Stimulated activated CD4-positive, alpha-beta T cell treated with anti-CD3 and anti-CD28 coated beads, Interleukin-4, amount 100 ng/mL, for 48 hours (primary cell): ENCODE measurements at places on chromosomes 13 and 19.

- DNase-seq, result no peak
Observed at GRCh38 chr13:23794267-23795161, 94.7 kb downstream of the MIPEP start.

DNA sequence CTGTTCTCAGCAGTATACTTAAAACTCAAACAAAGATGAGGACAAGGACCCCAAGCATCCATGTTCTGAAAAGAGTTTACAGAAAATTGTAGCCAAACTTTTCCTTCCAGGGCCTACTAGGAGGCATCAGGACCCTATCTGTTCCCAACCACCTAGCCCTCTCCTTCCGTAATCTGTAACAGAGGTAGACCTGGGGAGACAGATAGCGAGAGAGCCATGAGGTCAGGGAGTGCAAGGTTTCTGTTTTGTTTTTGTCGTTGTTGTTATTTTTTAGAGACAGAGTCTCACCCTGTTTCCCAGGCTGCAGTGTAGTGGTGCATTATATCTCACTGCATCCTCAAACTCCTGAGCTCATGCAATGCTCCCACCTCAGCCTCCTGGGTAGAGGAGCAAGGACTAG lies 83.9 kb upstream of the POSTN start:
- no peak for DNase-seq

DNA sequence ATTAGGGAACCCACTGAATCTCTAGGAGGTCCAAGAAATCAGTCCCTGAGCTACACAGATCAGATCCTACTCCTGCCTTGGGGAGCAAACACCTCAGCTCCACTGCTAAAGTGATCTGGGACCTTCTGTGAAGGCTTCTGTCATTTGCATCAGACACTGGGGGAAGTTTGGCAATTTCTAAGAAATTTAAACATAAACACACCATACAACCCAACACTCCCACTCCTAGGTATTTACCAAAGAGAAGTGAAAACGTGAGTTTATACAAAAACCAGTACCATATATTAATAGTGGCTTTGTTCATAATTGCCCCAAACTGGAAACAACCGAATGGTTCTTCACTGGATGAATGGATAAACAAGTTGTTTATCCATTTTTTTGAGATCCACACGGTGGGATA lies 7.3 kb upstream of the TYROBP start:
- no peak for DNase-seq

- no peak for DNase-seq
Observed at GRCh38 chr13:33184112-33184490, 101.5 kb downstream of the STARD13 start.

- DNase-seq, result peak; percentile 66
Observed at GRCh38 chr19:6773323-6773931, 919 bp downstream of the VAV1 start.

- DNase-seq, result no peak
Observed at GRCh38 chr13:83352391-83352790, 529.9 kb downstream of the SLITRK1 start.

- no peak for DNase-seq
Observed at GRCh38 chr13:86946734-86947133, 724.4 kb upstream of the SLITRK5 start.

GRCh38 chr19:31274251-31275067 lies 74.8 kb downstream of the TSHZ3 start:
- no peak for DNase-seq

GRCh38 chr13:39134574-39134973 lies 96.3 kb downstream of the NHLRC3 start:
- DNase-seq, result no peak

DNA sequence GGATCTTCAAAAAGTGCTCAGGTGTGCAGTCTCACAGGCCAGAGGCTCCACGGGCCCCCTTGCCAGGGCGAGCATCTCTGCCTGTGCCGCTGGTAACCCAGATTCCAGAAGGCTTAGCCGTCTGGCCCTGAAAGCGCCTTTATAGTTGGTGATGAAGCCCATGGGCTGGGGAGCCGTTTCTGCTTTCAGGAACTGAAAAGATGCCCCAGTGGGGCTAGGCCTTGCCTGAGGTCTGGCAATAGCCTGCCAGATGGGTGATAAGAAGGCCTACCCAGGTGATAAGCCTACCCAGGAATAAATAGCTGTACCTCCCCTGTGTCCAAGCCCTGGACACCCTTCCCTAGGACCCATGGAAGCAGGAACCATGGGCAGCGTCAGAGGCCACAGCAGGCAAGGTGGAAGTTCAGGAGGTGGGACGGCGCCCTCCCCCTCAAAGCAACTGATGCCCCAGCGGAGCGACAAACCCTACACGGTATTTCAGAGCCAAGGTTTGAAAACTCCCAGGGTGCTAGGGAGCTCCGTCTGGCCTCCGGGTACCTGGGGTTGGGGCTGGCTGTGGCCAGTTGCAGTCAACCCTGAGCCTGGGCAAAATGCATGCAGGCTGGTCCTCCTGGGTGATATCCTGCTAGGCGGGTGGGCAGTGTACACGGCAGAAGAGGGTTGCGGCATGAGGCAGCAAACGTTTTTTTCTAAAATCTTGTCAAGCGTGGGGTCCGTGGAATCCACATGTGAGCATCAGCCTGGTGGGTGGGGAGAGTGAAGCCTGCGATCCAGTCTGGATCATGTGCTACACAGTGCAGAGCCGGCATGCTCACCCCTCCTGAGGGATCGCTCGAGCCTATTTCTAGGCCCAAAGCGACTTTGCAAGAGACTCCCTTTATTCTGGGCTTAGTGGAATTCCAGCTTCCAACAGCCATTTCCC lies 45.3 kb downstream of the ACTN4 start:
- no peak for DNase-seq

- DNase-seq, result no peak
Observed at GRCh38 chr13:113814435-113814821, 49.4 kb downstream of the GAS6 start.

GRCh38 chr13:98033277-98034247 lies 80.1 kb downstream of the IPO5 start:
- no peak for DNase-seq

GRCh38 chr19:16288544-16288943 lies 36.1 kb upstream of the KLF2 start:
- no peak for DNase-seq

GRCh38 chr19:52896431-52897137 lies 851 bp downstream of the ZNF320 start:
- no peak for DNase-seq

DNA sequence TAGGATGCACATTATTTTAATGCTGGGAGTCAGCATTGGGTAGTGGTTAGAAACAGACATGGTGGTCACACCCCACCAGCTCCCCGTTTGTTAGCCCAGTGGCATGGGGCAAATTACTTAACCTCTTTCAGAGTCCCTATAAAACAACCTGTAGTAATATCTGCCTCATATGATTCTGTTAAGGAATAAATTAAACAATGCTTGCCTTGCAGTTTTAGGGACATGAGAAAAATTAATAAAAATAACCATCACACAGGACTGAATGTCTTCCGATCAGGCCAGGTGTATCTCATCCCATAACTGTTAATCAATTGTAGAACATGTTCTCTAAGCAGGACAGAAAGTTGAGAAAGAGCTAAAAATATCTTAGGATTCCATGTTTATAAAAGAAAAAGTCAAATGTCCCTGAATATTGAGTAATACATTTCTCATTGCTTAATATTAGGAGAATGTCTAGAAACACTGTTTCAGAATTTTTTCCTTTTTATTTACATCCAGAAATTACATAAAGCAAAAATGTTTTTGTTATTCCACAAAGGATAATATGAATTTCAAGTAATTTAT lies 196.5 kb downstream of the GPC6 start:
- DNase-seq, result no peak

GRCh38 chr13:31105020-31105795 lies 56.5 kb downstream of the HSPH1 start:
- DNase-seq, result no peak

DNA sequence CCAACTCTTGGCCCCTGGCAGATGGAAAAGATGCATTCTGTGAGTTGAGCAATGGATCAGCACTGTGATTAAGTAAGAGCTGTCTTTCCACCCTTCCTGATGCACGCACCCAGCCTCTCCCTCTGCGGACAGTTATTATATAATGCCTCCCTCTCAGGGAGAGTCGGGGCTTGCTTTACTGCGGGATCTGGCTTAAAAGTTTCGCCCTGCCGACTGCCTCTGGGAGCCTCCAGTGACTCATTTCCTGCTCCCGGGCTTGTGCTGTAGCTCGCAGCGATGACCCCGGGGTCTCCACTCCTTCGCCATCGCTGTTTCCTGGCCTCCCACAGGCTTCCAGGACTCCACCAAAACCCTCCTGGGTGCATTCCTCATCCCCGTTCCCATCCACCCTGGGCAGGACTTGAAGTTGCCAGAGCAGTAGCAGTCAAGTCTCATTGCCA lies 107.4 kb upstream of the SLC7A1 start:
- DNase-seq, result no peak

DNA sequence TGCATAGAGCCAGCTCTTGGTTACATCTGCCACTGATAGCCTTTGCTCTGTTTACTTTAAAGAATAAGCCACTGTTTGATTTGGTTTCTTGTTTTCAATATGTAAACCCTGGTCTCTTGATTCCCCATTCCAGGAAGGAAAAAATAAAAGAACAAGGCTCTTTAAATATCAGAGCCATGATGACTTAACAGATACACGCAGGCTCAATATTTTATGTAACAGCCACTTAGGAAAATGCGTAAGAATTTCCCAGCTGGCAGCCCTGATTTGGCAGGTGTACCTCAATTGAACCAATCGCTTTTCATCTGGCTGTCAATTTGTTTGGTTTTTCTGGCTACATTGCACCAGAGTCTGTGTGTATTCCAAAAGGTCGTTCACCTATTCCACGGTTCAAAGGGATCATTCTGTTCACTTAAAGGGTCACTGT lies 65.6 kb downstream of the IRS2 start:
- no peak for DNase-seq

GRCh38 chr19:10404888-10405820 lies 1.8 kb upstream of the CDC37 start:
- no peak for DNase-seq

- DNase-seq, result no peak
Observed at GRCh38 chr13:66036024-66036614, 1194.0 kb downstream of the PCDH9 start.

- no peak for DNase-seq
Observed at GRCh38 chr13:79918620-79919019, 422.3 kb downstream of the SPRY2 start.

DNA sequence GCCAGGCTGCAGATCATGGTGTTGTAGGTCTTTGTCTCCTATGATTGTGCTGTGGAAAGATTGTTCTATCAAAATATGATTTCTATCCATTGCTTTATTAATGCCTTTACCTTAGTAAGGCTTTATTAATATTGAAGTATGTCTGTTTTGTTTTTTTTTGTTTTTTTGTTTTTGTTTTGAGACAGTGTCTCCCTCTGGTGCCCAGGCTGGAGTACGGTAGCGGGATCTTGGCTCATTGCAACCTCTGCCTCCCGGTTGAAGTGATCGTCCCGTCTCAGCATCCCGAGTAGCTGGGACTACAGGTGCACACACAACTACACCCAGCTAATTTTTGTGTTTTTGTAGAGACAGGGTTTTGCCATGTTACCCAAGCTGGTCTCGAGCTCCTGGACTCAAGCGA lies 7.7 kb downstream of the IRGC start:
- DNase-seq, result no peak

DNA sequence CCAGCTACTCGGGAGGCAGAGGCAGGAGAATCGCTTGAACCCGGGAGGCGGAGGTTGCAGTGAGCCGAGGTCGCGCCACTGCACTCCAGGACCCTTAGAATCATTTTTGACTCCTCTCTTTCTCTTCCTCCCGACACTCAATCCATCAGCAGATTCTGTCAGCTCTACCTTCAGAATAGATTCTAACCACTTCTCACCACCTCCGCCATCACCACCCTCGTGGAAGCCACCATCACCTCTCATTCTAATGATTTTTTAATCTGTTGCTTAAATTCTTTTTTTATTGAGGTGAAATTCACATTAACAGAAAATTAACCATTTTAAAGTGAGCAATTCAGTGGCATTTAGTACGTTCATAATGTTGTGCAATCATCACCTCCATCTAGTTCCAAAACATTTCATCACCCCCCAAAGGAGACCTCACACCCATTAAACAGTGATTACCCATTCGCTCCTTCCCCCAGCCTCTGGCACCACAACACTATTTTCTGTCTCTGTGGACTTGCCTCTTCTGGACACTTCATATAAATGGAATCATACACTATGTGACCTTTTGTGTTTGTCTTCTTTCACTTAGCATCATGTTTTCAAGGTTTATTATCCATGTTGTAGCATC lies 5.0 kb upstream of the CCDC61 start:
- DNase-seq, result no peak

DNA sequence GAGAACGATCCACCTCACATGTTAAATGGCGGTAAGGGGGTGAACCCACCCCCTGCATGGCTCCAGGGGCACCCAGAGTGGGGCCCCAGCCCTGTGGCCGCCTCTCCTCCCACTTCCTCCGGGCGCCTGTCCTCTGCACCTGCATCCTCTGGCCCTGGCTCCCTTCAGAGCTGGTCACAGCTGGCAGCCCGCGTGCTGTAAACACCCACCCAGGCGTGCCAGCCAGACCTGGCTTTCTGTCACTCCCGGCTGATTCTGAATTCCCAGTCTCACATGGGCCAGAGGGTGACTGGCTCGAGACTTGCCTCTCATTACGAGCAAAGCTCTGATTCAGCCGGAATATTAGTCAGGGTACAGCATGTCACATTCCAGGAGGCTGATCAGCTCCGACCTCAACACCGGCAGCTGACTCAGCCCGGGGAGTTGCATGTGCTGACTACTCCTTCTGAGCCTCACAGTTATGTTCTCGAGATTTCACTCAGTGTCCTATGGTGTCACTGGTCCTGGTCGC lies 75.1 kb downstream of the GNG7 start:
- DNase-seq, result peak; percentile 48

DNA sequence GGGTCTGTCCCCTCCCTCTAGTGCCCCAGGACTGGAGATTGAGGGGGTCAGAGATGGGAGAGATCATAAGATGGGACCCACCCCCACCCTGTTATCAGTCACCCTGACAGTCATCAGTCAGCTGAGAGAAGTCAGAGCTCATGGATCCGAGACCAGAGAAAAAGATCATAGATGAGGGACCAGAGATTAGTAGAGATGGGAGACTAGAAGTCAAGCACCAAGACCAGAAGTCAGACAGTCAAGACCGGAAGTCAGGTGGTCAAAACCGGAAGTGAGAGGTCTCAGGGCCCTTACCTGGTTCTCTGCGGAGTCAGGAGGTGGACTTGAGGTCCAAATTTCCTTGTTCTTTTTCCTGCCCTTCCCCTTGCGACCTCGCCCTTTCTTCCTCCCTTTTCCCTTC lies 7.0 kb downstream of the COL5A3 start:
- no peak for DNase-seq

DNA sequence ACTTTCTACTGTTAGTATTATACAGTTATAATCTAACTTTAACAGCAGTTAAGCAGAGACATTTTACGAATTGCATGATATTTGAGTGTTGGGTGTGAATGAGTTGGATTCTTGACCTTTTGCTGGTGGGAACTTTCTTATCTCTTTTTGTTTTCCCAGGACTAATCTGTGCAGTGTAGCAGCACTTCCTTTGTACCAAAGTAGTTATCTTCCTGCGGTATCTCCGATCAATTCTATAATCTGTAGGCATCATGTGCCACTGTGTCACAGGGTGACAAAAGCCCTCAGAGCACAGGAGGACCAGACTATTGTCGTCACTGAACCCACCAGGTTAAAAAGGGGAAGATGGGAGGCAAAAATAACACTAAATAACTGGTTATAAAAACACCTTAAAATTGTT lies 823.5 kb downstream of the GPC5 start:
- no peak for DNase-seq
